HCT116 (cell line): ENCODE measurements at places on chromosomes 7 and 10.

DNA sequence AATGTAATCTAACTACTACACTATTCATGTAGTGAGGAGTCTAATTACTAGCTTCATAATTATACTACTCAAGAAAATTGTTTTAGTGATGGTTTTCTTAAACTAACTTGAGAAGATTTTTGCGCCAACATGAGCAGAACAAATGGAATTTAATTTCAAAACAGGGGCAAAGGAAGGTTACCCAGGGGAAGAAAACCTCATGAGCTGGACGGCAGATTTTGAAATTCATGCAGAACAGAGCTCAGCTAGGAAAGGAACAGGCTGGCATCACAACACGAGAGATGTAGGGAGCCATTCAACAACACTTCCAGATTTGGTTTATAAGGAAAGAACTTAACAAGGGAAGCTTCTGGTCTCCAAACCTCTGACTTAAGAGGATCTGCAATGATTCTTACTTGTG is 235.3 kb upstream of the PRKCQ start:
- no peak for DNase-seq

GRCh38 chr7:26151096-26151495 is 902 bp upstream of the NFE2L3 start:
- DNase-seq, result no peak

DNA sequence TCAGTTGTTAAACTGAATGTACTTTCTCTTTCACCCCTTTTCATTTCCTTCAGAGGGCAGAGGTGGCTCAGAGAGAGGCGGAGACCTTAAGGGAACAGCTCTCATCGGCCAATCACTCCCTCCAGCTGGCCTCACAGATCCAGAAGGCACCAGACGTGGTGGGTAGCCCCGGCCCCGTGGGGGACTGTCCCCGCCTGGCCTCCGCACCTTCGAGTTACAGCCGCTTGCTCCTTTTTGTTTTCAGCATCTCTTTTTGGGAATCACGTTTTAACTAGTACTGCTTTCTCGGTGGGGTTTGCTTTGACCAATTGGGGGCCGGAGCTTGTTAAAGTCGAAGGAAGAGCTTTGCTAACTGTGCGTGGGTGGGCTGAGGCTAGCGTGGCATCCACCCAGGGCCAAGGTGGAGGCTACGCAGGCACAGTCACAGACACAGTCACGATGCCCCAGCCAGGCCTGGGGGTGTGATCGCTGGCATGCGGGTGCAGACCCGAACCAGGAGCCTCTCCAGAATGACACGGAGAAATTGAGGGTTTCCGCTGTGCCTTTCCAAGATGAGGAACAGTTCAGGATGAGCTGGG is 116.2 kb upstream of the SH2B2 start:
- no peak for DNase-seq

- DNase-seq, result no peak
Observed at GRCh38 chr7:21107101-21107500, 320.4 kb upstream of the SP8 start.

DNA sequence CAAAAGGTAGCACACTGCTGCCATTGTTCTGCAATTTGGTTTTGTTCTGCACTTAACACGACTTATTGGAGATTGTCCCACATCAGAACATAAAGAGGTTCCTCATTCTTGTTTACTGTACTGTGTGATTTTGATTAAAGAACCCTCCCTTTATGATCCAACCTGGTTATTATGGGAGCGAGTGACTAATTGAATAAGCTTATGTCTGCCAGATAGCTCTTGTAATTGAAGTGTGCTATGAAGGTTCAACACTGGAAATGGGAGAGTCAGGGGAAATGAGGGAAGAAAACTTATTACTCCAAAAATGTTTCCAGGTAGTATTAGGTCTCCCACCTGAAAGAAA is 33.9 kb downstream of the CASP7 start:
- no peak for DNase-seq

- DNase-seq, result no peak
Observed at GRCh38 chr7:79529214-79529880, 75.9 kb upstream of the MAGI2 start.

GRCh38 chr7:124930655-124931597 is 1.3 kb upstream of the POT1 start:
- DNase-seq, result no peak

GRCh38 chr7:2585446-2585845 is 26.7 kb downstream of the IQCE start:
- no peak for DNase-seq

DNA sequence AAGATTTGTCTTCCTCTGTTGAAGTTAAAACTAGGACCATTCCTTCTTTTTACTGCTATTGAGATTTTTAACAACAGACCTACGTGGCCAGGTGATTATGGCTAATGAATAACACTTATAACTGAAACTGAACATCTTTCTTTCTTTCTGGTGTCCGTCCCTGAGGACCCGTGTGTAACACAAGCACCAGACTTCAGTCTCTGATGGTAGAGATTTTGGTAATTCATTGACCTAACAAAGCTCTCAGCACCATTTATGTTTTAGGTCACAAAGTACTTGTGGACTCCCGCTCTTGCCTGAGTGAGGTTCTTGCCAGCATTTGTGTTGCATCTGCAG is 40.4 kb upstream of the TMEM229A start:
- DNase-seq, result no peak

GRCh38 chr7:96120445-96121225 is 201.3 kb downstream of the SLC25A13 start:
- DNase-seq, result no peak

- DNase-seq, result no peak
Observed at GRCh38 chr10:114181971-114182370, 2.8 kb downstream of the TDRD1 start.

DNA sequence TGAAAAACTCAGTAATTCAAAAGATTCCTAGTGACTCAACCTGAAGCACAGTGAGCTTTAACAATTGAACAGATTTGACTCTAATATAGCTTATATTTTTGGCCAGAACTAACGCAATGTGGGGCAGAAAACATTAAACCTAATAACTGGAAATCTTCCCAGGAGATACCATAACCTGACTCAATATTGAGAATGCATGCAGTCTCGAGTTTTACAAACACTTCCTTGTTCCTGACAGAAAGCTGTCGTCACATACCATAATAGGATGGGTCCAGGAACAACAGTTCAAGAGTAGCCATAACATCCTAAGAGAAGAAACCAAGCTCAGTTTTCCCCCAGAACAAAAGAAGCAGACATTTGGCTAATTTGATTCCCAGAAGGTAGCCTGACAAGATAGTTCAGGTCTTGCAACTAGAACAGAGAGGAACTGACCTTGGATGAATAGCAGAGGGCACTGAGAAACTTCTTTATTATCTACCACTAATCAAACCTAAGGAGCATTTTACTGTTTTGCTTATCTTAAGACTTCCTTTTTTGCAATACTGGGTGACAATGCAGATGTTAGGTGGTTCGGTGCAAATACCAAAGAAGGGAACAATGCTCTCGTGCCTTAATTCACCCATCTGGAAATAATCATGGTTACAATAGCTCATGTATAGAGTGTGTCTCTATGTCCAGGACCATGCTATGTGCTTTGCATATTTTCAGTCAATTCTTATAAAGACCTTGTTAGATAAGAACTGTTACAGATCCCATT is 38.6 kb upstream of the ACSL5 start:
- no peak for DNase-seq

- no peak for DNase-seq
Observed at GRCh38 chr7:102469972-102470825, 5.4 kb downstream of the LRWD1 start.

- DNase-seq, result peak; percentile 33
Observed at GRCh38 chr7:108613147-108613948, 43.7 kb downstream of the DNAJB9 start.

DNA sequence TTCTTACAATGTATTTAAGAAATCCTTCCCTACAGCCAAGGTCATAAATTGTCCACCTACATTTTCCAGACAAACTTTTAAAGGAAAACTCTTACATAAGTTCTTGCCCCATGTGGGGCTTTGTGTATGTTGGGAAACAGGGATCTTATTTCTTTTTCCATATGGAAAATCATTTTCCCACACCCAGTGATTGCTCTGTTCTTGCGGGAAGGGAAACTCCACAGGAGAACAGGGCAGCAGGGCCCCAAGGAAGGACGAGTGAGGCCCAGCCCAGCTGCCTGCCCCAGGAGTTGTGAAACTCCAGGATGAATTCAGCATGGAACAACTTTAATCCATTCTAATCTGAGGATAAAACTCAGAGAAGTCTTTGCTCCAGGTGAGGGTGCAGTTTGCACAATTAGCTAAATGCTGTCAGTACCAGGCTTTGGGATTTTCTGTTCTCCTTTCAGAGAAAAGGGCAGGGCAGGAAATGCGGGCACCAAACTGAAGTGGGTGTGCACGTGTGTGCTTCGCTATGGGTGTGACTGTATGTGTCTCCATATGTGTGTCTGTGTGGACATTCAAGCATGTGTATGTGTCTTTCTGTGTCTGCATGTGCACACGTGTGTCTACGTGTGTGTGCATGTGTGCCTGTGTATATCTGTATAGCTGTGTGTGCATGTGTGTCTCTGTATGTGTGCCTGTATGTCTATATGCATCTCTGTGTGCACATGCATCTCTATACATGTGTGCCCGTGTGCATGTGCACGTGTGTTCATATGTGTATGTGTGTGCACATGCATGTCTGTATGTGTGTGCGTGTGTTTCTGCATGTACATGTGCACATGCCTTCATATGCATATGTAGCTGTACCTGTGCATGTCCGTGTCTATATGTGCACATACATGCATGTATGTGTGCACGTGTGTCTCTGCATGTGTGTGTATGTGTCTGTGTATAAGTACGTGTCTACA is 102.0 kb upstream of the FAM20C start:
- DNase-seq, result no peak

DNA sequence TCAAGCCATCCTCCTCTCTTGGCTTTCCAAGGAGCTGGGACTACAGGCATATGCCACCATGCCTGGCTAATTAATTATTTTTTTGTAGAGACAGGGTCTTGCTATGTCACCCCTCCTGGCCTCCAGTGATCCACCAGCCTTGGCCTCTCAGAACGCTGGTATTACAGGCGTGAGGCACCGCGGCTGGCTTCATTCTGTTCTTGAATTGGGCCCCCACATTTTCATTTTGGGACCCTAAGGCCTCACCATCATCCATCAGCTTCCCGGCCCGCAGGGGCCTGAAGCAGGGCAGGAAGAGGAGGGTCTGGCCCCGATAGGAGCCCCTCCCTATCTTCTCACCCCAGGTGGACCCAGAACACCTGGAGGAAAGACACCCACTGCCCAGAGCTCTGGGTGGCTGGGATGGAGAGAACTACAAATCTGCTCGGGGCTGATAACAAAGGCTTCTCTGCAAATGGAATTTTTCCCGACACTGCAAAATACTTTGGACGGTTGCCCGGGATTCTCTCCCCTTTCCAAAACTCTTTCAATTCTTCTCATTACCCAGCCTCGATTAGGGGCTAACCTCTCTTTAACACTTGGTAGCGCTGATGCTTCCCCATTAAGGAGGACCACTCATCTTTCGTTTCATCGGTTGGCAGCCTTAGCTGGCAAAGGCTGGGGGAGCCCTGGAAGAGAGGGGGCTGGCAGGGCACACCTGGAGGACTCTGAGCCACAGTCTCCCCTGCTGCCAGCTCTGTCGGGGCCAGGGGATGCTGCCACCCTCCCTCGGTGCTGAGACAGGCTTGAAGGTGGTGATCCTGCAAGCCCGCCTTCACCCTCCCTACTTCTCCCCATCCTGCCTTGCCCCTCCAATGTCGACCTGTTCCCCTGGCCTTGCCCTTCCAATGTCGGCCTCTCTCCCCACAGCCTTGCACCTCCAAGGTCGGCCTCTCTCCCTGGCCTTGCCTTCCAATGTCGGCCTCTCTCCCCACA is 81.0 kb upstream of the GNA12 start:
- no peak for DNase-seq

GRCh38 chr10:124105594-124105993 is 12.2 kb upstream of the CHST15 start:
- no peak for DNase-seq

DNA sequence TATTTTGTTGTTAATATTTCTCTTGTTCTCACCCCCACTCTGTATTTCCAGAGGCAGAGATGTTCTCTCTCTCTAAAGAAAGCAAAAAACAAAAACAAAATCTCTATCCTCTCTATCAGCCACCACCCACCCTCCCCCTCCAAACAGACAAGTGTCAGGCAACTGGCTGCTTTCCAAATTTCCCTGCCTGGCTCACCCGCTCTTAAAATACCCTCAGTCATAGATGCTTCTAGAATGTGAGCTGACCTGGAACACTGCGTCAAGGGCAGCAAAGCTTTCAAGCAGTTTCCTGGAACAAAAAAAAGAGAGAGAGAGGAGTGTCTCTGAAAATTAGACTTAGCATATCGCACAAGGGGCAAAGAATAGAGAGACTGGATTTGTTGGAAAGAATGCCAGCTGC is 341.0 kb upstream of the ZMIZ1 start:
- no peak for DNase-seq

- no peak for DNase-seq
Observed at GRCh38 chr10:30536578-30536977, 93.0 kb downstream of the LYZL2 start.

- no peak for DNase-seq
Observed at GRCh38 chr10:78726171-78726570, 342.6 kb upstream of the ZMIZ1 start.

DNA sequence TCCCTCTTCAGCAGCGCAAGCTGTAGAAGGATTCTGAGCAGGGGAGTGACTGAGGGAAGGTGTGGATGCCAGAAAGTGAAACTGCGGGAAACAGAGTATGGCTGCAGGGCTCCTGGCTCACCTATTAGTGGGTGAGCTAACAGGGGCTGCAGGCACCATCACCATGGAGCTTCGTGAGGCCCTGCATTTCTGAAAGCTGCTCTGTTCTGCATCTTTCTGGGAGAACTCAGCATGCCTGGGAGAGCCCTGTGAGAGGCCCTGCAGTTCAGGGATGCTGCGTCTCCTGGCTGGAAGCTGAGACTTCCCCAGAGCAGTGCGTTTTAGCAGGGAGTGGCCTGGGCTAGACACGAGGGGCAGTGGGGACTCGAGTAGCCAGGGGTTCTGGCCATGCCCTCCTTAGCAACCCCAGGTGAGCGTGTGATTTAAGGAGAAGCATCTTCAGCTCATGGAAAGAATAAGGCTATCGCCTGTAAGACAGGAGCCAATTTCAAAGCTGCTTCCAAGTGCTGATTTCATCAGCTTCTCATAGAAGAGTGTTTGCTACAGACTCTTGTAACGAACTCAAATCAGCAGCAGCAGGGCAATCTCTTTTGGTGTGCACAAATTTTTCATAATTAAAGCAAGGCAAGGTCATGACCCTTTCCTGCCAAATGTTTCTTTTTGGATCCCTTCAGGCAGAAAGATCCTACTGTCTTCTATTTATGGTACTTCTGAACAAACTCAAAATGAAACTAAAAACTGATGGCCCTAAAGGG is 293.6 kb upstream of the ZNF32 start:
- DNase-seq, result no peak

GRCh38 chr10:80202934-80203834 is 2.2 kb downstream of the ANXA11 start:
- DNase-seq, result peak; percentile 83
